KG1 (cell line): ENCODE measurements at places on chromosomes 5 and 9.

GRCh38 chr9:15115702-15116101, 191.3 kb downstream of the TTC39B start:
- no peak for DNase-seq

DNA sequence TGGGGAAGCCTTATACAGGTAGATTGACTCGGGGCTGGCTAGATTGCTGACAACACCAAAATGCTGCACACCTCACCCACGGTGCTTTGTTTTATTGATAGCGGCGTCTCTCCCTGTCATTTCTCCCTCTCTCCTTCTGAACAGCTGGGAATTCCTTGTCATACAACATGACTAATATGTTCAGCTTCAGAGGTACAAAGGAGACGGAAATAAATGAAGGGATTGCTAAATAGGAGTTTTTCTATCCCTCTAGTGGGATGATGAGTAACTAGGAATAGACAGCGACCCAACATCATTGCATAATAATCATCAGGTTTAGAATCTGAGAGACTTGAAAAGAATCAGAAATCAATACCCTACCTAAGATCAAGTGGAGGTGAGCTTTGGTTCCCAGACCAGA, 337.7 kb upstream of the PANK3 start:
- DNase-seq, result no peak

GRCh38 chr5:136030956-136031611, 2.3 kb downstream of the TGFBI start:
- no peak for DNase-seq

DNA sequence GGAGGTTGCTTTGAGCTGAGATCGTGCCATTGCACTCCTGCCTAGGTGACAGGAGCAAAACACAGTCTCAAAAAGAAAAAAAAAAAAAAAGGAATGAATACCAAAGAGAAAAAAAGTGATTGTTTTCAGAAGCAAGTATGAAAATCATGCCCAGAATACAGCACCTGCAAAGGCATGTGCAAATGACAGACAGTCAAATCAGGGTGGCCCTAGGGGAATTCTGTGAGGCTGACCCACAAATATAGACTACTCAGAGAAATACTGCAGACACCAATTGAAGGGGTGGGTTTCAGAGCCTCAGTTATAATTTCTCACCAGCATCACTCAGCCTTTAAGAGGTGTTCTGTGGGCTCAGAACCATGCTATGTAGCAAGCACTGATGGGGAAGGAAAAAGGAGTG, 28.6 kb downstream of the DCAF12 start:
- no peak for DNase-seq

DNA sequence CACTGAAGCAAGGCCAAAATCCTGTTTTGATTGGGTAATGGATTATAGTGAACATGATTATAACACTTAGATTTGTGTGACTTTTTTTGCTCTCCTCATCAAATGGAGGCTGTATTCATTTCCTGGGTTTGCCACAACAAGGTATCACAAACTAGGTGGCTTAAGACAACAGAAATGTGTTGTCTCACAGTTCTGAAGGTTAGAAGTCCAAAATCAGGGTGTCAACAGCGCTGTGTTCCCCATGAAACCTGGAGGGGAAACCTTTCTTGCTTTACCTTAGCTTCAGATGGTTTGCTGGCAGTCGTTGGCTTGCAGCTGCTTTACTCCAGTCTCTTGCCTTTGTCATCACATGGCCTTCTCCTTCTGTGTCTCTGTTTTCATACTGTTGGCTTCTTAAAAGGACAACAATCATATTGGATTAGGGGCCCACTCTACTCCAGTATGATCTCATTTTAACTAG, 32.4 kb downstream of the CDC42SE2 start:
- DNase-seq, result no peak

GRCh38 chr5:111461255-111461671, 51.1 kb downstream of the STARD4 start:
- no peak for DNase-seq

- peak; percentile 4 for DNase-seq
Measured at GRCh38 chr9:6133346-6134063, 82.1 kb upstream of the IL33 start.

DNA sequence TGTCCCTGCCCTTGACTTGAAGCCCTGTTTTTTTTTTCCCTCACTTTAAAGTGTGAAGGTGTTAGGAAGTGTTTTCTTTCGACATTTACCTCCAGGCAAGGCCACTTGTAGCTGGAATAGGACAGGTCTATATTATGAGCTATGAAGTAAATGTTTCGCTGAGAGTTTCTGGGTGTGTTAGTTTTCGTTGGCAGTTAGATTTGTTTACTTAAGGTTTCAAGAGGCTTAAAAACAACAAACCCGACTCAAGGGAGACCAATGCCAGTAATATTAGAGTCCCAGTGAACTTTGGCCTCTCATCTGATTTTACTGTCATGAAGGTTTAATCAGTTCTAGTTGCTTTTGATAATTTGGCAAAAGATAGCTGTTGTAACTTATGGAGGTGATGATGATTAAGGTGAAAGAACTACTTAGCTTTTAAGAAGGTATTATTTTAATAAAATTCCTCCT, 25.2 kb downstream of the OCLN start:
- DNase-seq, result no peak

DNA sequence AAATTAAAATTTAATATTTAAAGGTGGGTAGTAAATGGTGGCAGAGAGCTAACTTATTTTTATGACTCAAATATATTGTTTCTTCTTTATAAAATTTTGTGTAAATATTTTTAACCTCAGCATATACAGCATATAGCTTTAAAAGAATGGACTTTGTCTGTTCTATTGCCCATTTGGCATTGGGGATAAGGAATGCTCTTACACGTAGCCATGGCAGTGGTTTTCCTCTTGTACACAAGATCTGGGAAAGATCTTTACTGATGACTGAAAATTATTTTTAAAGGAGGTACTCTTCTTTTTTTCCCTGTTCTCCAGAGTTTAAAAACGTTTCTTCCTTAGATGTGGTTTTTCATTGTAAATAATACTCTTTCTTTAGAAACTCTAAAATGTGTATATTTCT, 75.0 kb downstream of the PBX3 start:
- DNase-seq, result no peak

GRCh38 chr9:135262248-135262647, 174.8 kb downstream of the OLFM1 start:
- no peak for DNase-seq

DNA sequence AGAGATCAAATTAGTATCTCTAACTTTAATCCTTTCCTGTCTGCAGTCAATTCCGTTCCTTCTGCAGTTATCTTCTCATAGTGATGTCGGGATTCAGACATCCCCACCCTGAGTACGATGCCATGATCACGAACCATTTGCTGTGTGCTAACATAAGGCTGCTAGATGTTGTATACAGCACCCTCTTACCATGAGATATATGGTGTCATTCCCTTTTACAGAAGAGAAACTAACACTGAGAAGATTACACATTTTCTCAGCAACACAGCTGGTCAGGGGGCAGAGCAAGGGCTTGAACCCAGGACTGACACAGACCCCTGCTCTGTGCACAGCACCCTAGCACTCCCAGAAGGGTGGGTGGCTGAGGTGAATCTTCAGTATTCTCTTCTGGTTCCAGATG, 46.9 kb upstream of the HSD17B4 start:
- no peak for DNase-seq

GRCh38 chr5:31208043-31208442, 14.6 kb downstream of the CDH6 start:
- no peak for DNase-seq

GRCh38 chr5:81908771-81909170, 63.1 kb upstream of the ATG10 start:
- no peak for DNase-seq

GRCh38 chr5:50658246-50658645, 8.2 kb upstream of the PARP8 start:
- no peak for DNase-seq

DNA sequence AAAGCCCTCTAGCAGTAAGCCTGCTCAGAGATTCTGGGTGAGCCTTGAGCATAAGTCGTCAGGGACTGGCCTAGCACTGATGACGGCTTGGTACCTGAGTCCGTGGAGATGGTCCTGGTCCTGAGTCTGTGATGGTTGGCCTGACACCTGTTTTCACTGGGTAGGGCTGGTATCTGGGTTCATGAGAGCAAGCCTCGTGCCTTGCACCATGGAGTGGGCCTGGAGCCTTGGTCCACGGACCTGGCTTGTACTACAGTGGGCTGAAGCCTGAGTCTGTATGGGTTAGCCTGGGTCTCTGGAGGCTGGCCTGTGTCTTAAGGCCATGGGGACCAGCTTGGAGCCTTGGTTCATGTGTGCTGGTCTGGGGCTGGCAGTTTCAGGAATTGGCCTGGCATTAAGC, 310.3 kb upstream of the ISL1 start:
- no peak for DNase-seq

DNA sequence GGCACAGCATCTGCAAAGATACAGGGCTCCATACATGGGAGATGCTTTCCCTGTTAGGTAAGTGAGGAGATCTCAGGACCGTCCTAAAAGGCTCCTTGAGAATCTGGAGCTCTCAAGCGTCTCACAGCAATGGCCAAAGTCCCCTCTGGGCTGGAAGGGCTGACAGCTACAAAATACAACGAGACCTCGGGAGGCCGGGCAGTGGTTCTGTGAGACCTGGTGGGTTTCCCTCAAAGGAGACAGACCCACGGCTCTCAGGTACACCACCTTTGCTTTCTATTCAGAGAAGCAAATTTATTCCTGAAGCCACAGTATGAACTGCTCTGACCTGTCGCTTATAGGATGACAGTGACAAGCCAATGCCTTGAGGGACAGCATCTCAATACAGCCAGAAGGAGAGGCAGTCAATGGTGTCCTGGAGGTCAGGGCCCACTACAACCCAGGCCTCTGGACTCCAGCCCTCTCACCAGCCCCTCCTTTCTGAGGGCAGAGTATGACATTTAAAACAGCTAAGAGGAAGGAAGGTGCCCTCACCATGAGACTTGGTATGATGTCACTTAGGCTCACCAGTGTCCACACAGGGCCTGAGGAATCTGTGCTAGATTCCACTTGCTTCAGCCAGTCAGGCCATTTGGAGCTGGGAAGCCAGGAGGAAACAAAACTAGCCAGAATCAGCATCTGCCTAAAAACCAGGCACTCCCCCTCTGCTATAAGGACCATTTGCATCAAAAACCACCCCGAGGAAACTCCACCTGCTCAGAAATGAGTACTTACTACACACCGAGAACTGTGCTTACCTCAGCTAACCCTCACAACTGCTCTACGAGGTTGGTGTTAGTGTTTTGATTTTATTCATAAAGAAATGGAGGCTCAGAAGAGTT, 86.5 kb upstream of the FSTL4 start:
- DNase-seq, result no peak

GRCh38 chr5:95069948-95070347, 214.9 kb downstream of the MCTP1 start:
- no peak for DNase-seq

DNA sequence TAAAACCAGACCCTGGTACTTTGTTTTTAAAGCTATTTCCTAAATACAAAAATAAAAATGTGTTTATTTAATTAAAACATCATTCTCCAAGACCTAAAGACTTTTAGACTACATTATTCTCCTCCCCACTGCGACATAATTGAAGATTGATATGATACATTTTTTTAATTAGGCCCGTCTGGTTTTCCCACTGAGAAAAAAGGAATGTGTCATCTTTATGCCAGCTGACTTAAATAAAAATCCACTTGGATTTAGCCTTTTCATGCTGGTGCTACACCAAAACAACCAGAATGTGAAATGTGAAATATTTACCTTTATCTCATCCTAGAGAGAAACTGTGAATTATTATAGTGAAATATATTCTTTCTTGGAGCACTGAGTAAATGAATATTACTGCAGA, 155.5 kb upstream of the PPP1R2B start:
- no peak for DNase-seq

- DNase-seq, result no peak
Measured at GRCh38 chr9:134571326-134571931, 70.2 kb upstream of the COL5A1 start.

GRCh38 chr5:14444161-14444560, 137.4 kb upstream of the OTULINL start:
- DNase-seq, result no peak

DNA sequence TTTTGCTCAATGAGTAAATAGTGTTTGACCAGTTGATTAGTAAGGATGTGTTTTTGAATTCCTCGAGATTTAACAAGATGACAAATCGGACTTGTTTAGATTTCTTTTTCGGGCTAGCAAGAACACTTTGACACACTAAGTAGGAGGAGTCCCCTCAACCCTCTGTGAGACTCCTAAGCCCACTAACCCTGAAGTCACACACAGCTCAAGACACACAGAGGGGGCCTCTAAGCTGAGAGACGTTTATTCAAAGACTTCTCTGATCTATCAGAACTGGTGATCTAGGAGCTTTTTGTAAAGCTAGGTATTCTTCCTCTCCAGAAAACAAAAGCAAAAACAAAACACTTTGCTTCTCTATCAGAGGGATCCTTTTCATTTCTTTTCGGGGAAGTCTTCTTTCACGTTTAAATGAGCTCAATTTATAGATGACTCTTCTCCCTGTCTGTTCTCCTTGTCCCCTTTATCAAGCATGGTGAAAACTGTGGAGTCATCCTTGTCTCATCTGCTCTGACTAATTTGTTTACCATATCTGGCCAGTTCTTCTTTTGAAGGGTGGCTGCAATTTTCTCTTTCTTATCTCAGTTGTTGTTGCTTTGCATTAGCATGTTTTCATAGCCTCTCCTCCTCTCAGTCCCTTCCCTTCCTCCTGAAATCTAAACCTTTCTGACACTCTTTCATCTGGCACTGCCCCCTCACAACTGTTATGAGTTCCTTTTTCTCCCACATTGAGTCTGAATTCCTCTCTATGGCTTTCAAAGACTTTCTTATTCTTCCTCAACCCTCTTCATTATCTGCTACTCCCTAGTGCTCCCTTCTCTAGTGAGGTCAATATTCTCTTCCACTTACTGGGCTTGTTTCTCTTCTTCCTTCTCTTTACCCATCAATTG, 68.5 kb upstream of the RAI14 start:
- DNase-seq, result no peak

- DNase-seq, result peak; percentile 42
Measured at GRCh38 chr5:134758504-134759341, at the start of gene DDX46. TSS of gene DDX46 (plus strand) at chr5:134758779. CDS start at chr5:134758939, 160 bp downstream.

DNA sequence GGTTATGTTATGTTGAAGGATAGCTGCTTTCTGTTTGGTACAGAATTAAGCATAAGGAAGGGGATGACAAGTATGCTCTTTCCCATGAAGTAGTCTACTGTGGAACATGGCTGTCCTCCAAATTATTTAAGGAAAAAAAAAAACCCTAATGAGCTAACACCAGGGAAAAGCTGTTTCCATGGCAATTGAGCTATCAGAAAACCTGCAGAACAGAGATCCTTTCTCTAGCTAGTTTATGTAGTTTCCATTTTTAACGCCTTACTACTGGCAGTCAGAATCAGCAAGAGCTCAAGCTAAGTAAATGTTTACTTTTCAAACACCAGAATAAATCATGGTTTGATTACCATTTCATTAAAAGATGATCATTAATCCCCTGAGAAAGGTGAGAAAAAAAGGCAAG, 287.4 kb upstream of the TARS1 start:
- no peak for DNase-seq

- no peak for DNase-seq
Measured at GRCh38 chr5:37668524-37669047, 171.3 kb downstream of the GDNF start.
